ENCODE measurements at places on chromosomes 16 and 17. TPM values are rescaled to one million over a fixed set of nuclear protein-coding genes. Genes with fewer than 3 reads are reported as not detected.

Gene C17orf67
- 0.87 TPM for total RNA-seq

Gene CTRB2
- not detected for total RNA-seq

Gene NOD2
- 0.25 TPM for total RNA-seq

Gene C16orf96
- not detected for total RNA-seq

Gene IL32
- 1.9 TPM for total RNA-seq
